Chondrocyte (in vitro differentiated cells): ENCODE measurements at places on chromosomes 3 and 15. TPM values are rescaled to one million over a fixed set of nuclear protein-coding genes. Genes with fewer than 3 reads are reported as not detected.

DNA sequence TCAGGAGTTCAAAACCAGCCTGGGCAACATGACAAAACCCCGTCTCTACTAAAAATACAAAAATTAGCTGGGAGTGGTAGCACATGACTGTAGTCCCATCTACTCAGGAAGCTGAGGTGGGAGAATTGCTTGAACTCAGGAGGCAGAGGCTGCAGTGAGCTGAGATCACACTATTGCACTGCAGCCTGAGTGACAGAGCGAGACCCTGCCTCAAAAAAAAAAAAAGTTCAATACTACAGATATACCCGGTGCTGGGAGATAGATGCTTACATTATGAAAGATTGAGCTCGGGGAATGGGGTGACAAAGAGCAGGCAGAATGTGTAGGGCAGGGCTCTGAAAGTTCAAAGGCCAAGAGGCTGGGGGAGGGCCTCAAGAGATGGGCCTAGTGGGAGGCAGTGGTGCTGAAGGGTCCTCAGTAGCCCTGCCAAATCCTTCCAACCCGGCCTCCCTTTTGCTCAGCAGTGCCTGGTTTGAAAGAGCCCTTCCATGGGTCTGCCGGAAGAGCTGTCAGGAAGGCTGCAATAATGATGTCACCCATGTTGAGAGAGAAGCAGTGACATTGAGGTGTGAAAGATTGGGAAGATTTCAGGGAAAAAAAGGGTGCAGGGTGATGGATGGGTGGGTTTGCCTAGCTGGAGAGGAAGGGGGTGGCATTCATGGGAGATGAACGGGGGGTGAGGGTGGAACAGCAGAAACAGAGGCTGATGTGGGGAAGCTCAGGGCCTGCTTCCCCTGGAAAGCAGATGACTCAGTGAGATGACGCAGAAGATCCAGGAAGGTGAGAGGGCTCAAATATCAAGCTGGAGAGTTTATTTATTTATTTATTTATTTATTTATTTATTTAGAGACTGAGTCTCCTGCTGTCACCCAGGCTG lies 20.0 kb upstream of the IREB2 start:
- no peaks in the 10 kb centered on the region for H3K36me3 ChIP-seq
- H3K4me3 ChIP-seq = no peak overlapping the region
- DNase-seq = no peak
- H3K27ac ChIP-seq = peak overlapping the region; percentile 41
- peaks cover 9% of the 10 kb centered on the region for H3K27me3 ChIP-seq
- peaks cover 3% of the 10 kb centered on the region for H3K4me1 ChIP-seq

Gene VIPR1
- total RNA-seq = 5.8 to 17.0 TPM (median 6.1 TPM) in 3 replicates

Gene CNTN4
- total RNA-seq = 0.38 to 6.0 TPM (median 0.52 TPM) in 3 replicates

GRCh38 chr3:78633626-78634025 lies 1134.2 kb downstream of the ROBO1 start:
- no peak for DNase-seq
- no peak overlapping the region for H3K27ac ChIP-seq
- no peaks in the 10 kb centered on the region for H3K27me3 ChIP-seq
- H3K4me3 ChIP-seq = no peak overlapping the region
- H3K4me1 ChIP-seq = no peaks in the 10 kb centered on the region

DNA sequence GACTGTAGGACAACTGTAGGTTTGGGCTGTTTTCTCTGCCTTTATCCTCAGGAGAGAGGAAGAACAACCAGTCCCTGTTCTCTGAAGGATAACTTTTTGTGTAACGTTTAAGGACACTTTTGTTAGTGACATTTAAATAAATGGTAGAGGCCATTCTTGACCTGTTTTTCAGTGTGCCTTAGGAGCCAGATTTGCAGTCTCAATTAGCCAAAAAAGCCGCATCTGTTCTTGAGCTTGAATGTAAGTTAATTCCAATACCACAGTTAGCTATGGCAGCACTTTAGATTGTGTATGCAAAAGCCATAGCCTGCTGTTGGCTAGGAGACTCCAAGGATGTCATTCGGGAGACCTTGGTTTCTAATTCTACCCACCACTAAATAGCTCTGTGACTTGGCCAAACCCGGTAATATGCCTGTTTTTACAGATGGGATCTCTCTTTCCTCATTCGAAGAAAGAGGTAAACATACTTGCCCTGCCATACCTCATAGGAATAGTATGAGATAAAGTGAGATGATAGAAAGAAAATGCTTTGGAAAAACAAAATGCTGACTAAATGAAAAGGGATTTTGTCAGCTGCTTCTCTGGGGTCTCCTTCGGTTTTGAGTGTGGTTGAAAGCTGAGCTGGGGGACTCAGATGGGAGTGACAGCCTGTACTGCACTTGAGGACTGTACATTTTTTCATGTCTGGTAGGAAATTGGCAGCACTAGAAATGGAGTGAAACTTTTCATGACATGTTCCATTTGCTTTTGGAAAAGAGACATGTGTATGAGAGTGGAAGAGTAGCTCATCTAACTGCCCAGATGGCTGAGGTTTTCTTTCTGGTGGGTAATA lies 57.3 kb upstream of the ROPN1 start:
- H3K4me3 ChIP-seq = peak overlapping the region; percentile 33
- H3K4me1 ChIP-seq = peaks cover 14% of the 10 kb centered on the region
- no peaks in the 10 kb centered on the region for H3K36me3 ChIP-seq
- peak overlapping the region; percentile 91 for H3K27ac ChIP-seq
- H3K27me3 ChIP-seq = no peaks in the 10 kb centered on the region

Gene FEZF2
- total RNA-seq = not detected in 3 replicates

Gene AP3S2
- total RNA-seq = 19.6 to 26.2 TPM (median 24.4 TPM) in 3 replicates

DNA sequence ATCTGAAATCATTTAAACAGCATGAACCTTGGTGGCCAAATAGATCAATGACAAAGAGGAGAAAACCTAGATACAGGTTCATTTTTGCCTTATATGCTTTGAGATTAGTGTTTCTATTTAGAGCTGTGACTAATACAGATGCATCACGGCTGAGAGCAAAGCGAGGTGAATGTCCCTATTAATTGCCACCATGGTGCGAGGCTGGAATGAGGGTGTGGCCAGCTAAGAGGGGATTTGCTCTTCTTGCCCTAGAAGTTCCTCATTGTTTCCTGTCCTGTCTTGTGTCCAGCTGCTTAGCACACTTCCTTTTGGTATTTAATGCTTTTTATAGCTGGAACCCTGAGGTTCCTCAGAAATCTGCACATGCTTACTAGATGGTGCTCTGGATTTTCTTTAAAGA lies 339.1 kb upstream of the RGMA start:
- no peak for DNase-seq
- no peak overlapping the region for H3K27ac ChIP-seq
- peaks cover 12% of the 10 kb centered on the region for H3K4me1 ChIP-seq
- no peaks in the 10 kb centered on the region for H3K36me3 ChIP-seq
- no peak overlapping the region for H3K4me3 ChIP-seq

Gene ARPP19
- 160 to 179 TPM (median 166 TPM) in 3 replicates for total RNA-seq

Gene RCCD1
- total RNA-seq = 13.2 to 14.3 TPM (median 14.2 TPM) in 3 replicates

Gene CIAO2A
- total RNA-seq = 26.3 to 30.1 TPM (median 28.7 TPM) in 3 replicates

GRCh38 chr3:152299249-152299976 lies 30.7 kb downstream of the MBNL1 start:
- peaks cover 18% of the 10 kb centered on the region for H3K36me3 ChIP-seq
- H3K27me3 ChIP-seq = no peaks in the 10 kb centered on the region
- H3K4me3 ChIP-seq = peak overlapping the region; percentile 64
- H3K4me1 ChIP-seq = peaks cover 75% of the 10 kb centered on the region
- H3K27ac ChIP-seq = peak overlapping the region; percentile 93

Gene CIB2
- total RNA-seq = 5.7 to 8.8 TPM (median 8.0 TPM) in 3 replicates

Gene OR5H15
- total RNA-seq = not detected in 3 replicates

DNA sequence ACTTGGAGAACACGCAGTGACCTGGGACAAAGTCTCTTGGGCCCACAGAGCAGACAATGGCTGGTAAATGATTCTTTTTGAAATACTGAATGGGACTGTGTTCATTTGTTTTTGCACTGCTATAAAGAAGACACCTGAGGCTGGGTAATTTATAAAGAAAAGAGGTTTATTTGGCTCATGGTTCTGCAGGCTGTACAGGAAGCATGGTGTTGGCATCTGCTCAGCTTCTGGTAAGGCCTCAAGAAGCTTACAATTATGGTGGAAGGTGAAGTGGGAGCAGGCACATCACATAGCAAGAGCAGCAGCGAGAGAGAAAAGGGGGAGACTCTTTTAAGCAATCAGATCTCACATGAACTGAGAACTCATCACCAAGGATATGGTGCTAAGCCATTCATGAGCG lies 321.6 kb downstream of the THSD4 start:
- no peaks in the 10 kb centered on the region for H3K36me3 ChIP-seq
- peaks cover 9% of the 10 kb centered on the region for H3K4me1 ChIP-seq
- no peak overlapping the region for H3K27ac ChIP-seq
- no peaks in the 10 kb centered on the region for H3K27me3 ChIP-seq
- no peak for DNase-seq

Gene GATA2
- total RNA-seq = 0.10 to 0.44 TPM in 2 of 3 replicates, not detected in the other

DNA sequence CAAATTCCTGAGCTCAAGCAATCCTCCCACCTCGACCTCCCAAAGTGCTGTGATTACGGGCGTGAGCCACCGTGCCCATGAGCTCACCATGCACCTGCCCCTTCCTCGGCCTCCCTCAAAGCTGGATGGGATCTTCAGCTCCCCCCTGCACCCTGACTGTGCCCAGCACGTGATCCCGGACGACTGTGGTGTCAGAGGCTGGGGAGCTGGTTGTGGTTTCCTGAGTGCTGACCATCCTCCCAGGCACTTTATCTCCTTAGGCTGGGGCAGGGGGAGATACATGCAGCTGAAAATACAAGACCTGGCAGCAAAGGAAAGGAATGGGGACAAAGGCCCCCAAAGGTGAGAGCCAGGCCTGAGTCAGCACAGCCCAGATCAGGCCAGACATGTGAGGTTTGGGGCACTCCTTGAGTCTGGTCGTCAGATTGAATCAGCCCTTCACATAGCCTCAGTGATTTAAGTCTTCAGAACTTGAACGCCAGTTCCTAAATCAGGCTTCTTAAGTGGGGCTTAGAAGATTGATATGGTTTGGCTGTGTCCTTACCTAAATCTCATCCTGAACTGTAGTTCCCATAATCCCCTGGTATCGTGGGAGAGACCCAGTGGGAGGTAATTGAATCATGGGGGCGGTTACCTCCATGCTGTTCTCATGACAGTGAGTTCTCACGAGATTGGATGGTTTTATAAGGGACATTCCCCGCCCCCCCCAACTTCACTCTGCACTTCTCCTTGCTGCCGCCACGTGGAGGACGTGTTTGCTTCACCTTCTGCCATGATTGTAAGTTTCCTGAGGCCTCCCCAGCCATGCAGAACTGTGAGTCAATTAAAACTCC lies 35.8 kb downstream of the PRKCD start:
- H3K27ac ChIP-seq = no peak overlapping the region
- no peaks in the 10 kb centered on the region for H3K36me3 ChIP-seq
- H3K4me3 ChIP-seq = no peak overlapping the region
- H3K27me3 ChIP-seq = no peaks in the 10 kb centered on the region

- no peak overlapping the region for H3K27ac ChIP-seq
- H3K36me3 ChIP-seq = no peaks in the 10 kb centered on the region
- peaks cover 11% of the 10 kb centered on the region for H3K4me1 ChIP-seq
- DNase-seq = no peak
- H3K27me3 ChIP-seq = no peaks in the 10 kb centered on the region
Observed at GRCh38 chr3:72352176-72352575, 496.1 kb downstream of the SHQ1 start.

Gene ALS2CL
- total RNA-seq = 1.4 to 5.2 TPM (median 3.6 TPM) in 3 replicates

DNA sequence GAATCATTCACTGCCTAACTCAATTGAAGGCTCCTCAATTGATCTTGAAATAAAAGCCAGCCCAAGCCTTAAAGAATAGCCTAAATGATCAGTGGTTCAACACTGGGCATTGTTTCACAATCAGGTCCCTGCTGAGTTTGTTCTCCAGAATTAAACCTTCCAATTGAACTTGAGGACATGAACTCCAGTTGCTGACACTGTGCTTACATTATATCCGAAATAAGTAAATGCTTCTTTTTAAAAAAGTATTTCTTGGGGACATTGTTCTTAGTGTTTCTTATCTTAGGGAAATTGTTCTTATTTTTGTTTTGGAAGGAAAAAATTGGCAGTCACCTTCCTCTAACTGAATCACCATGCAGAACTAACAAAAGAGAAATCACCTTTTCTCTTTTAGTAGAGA lies 450.2 kb downstream of the RBMS3 start:
- peaks cover 2% of the 10 kb centered on the region for H3K36me3 ChIP-seq
- H3K4me3 ChIP-seq = no peak overlapping the region
- H3K27ac ChIP-seq = no peak overlapping the region
- H3K27me3 ChIP-seq = no peaks in the 10 kb centered on the region

- H3K4me1 ChIP-seq = no peaks in the 10 kb centered on the region
- no peak overlapping the region for H3K4me3 ChIP-seq
- H3K27me3 ChIP-seq = no peaks in the 10 kb centered on the region
Observed at GRCh38 chr3:142489572-142490323, 41.9 kb upstream of the XRN1 start.

DNA sequence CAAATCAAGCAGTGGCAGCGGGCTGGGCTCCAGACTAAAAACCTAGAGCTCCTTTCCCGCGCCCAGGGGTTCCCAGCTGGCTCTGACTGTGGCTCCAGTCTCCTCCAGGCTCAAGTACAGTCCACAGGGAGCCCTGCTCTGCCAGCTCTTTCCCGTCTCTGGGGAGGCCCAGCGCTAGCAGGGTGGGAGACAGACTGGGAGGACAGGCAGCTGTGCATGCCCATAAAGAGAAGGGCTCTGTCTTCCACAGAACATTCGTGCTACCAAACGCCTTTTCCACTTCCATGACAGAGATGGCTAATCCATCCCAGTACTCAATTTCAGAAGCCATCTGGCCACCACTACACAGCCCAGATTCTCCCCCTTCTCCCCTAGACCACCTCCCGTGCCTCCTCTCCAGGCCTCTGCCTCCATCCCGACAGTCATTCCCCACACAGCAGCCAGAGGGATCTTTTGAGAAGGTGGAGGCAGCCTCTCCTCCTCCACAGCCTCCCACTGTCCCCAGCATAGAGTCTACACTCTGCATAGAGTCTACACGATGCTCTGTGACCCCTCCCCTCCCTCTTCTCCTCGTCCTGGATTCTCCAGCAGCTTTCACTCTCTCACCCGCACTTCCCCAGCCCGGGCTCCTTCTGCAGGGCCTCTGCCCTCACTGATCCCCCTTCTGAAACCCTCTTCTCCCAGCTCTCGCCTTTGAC lies 6.8 kb upstream of the DUSP7 start:
- no peaks in the 10 kb centered on the region for H3K27me3 ChIP-seq
- no peak for DNase-seq
- H3K27ac ChIP-seq = no peak overlapping the region

Gene WWTR1
- total RNA-seq = 107 to 121 TPM (median 111 TPM) in 3 replicates

DNA sequence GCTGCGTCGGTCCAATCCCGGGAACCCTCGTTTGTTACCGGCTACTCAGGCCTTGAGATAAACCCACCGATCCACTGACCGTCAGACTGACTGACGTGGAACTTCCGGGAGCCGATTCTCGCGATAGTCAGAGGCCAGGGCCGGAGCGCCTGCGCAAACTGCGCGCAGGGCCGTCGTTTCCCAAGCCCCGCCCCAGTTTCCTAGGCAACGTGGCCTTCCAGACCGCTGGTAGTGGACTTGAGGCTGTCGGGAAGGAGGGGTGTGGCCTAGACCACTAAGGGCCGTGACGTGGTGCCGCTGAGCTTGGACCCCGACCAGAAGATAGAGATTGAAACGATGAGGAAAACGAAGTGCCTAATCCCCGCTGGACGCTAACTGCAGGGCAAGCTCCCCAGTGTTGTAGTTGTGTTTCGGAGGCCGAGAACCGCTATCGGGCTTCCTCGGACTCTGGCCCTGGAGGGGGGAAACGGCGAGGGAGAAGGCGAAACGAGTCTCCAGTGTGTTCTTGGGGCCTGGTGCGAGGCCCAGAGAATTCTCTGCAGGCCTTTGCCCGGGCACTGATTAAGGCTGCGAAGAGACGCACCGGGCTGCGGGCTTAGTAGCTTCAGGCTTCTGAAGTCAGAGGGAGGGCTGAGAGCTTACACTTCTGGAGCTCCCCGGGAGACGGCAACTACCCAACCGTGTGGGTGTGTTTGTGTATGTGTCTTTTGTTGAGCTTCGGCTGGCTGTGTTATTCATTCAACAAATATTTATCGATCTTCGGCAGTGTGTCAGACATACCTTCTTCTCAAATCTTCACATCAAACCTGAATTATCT lies at the start of gene COPB2:
COPB2 (minus strand) TSS at position 96 of the 817 bp plus-strand sequence. CDS start 97 bp downstream, outside the sequence.
- H3K36me3 ChIP-seq = no peaks in the 10 kb centered on the region
- peaks cover 57% of the 10 kb centered on the region for H3K4me1 ChIP-seq
- H3K27ac ChIP-seq = peak within 1 kb of the TSS; percentile 100
- DNase-seq = peak; percentile 99
- H3K27me3 ChIP-seq = no peaks in the 10 kb centered on the region
